ENCODE measurements at places on chromosomes 1 and 21.

DNA sequence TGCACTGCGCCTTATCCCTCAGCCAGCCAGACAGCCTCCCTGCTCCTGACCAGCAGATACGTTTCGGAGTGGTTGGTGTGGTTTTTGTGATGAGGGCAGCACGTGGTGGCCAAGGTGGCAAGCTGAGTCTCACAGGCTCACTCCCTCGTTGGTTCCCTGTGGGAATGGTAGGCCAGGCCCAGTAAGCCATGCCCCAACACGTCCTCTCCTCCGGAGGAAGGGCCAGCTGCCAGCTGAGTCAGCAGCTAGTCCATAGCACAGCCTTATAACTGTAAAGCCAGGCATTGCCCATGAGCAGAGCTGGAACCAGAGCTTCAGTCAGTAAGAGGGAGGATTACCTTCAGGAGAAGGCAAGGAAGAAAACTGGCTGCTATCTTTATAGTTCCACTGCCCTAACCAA lies 29.5 kb downstream of the SZRD1 start:
- no peak for DNase-seq

GRCh38 chr21:43591571-43591970 lies 67.7 kb downstream of the HSF2BP start:
- no peak for DNase-seq

DNA sequence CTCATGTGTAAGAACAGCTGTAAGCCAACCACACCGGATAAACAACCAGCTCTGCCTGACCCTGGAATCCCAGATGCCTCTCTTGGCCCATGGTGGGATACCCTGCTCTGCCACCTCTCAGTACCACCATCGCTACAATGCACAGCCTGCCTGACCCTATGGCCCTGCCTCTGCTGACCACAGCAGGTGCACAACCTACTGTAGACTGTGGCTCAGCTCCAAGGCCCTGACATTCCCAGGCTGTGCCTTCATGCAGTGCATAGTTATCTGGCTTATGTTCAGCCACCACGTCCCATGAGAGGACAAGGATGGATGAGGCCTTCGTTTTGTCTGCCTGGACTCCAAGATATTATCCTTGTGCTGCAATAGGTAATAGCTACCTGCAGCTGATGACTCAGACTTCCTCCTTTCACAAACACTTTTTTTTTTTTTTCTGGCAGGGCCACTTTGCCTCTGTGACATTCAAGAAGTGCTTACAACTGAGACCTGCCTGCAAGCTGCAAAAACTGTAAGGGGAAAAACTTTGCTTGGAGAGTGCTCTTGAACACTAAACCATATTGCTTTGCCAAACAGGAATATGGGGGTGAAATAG lies 177.7 kb downstream of the URB2 start:
- DNase-seq = no peak

GRCh38 chr1:10733474-10734366 lies 62.7 kb downstream of the CASZ1 start:
- no peak for DNase-seq

DNA sequence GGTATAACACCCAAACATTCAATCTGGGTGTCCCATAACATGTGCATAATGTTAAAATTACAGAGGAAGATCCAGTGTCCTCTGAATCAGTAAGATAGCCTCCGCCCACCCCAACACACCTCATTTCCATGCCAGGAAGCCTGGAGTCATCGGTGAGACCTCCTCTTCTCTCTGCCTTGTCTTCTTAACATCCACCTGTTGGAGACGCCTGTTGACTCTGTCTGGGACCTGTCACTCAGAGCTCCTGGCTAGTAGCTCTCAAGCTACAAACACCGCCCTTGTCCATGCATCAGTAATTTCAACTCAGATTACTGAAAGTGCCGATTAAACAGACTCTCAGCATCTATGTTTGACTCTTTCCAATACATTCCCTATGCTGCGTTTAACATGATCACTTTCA lies 27.4 kb downstream of the KCNJ15 start:
- no peak for DNase-seq

DNA sequence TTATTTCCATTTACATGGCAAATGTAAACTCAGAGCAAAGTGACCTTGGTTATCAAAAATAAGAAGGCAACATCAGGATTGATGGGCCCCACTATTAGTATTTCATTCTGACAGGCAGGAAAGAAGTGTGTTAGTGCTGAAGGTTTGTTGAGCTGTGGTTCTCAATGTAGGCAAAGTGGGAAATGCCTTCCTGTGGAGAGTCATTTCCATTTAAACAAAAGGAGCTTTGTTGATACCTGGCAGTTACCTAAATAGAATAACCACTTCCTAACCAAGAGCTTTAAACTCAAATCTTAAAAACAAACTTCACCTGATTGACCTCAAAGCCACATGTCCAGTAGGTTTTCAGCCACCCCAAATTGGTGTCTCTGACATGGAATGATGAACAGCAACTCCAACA lies 579.9 kb upstream of the BEND5 start:
- no peak for DNase-seq

DNA sequence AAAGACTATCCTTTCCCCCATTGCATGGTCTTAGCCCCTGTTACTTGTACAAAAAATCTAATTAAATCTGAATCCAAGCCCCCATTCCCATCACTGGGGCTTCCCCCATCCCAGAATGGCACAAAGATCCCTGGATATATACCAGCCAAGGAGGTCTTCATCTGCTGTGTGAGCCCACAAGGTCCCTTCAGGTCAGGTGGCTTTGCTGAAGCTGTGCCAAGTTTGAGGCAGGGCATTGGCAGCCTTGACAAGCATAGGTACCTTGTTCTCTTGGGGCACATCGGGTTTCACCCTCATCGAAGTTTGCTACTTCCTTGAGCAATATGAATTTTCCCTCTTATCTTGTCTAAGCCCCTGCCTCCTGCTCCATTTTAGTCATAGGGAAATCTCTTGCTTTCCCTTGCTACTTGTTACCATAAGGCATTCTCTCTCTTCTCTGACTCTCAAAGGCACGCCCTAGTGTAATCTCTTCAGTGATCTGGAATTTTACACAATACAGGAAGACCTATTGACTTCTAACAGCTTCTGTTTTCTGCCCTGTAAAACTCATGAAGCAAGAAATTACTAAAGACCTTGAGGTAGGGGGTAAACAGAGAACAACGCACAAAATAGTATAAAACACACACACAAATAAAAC lies 71.4 kb upstream of the COG2 start:
- no peak for DNase-seq

GRCh38 chr1:34839526-34840305 lies 19.8 kb downstream of the SMIM12 start:
- DNase-seq = no peak

GRCh38 chr1:151060007-151060656 lies at the start of gene MLLT11:
Gene MLLT11 (plus strand): TSS chr1:151060397. CDS start chr1:151067225, 6,828 bp downstream.
- peak; percentile 88 for DNase-seq

GRCh38 chr21:41706678-41707077 lies 60.2 kb downstream of the RIPK4 start:
- DNase-seq = no peak

GRCh38 chr1:13757693-13758092 lies 57.7 kb downstream of the PRDM2 start:
- no peak for DNase-seq

GRCh38 chr1:72969461-72969860 lies 687.1 kb upstream of the NEGR1 start:
- DNase-seq = no peak

GRCh38 chr1:43688109-43688387 lies 19.3 kb upstream of the ST3GAL3 start:
- DNase-seq = no peak

- no peak for DNase-seq
Observed at GRCh38 chr1:214228976-214229375, 52.0 kb upstream of the SMYD2 start.

DNA sequence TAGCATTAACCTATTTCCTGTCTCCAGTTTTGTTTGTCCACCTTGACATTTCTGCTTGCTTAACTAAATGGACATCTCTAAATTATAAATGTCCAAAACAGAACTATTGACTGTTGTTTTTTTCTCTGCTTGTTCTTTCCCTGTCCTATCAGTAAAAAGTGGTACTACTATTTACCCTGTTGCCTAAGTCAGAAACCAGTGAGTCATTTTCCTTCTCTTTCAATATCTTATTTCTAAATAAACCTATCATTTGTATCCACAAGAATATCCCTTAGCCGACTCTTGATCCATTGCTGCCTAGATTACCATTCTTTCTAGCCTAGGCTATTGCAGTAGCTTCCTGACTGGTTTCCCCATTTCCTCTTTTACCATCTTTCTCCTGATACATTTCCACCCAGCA lies 22.5 kb downstream of the MIER1 start:
- no peak for DNase-seq

DNA sequence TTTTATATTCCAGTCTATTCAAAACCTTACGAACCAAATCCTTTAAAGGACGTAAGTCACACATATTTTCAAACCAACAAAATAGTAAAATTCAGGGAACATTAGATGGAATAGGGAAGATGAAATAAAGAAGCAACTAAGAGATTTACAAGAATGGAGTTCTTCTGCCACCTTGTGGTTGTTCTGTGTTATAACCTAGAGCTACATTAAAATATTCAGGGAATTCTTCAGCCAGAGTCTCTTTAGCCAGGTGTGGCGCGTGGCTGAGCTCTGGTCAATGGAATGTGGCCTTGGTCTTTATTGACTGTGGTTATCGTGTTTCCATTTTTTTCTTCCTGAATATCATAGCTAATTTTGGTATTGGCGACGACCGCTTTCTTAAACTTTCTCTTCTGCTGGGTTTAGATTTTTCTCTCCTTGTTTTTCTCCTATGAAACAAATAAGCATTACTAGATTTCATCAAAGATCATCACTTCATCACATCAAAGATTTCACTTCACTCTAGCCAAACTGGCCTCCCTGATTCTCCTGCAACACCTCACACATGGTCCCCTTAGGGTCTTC lies 221.3 kb downstream of the MRPL39 start:
- DNase-seq = no peak

- no peak for DNase-seq
Observed at GRCh38 chr1:61457526-61458040, 267.4 kb downstream of the TM2D1 start.

DNA sequence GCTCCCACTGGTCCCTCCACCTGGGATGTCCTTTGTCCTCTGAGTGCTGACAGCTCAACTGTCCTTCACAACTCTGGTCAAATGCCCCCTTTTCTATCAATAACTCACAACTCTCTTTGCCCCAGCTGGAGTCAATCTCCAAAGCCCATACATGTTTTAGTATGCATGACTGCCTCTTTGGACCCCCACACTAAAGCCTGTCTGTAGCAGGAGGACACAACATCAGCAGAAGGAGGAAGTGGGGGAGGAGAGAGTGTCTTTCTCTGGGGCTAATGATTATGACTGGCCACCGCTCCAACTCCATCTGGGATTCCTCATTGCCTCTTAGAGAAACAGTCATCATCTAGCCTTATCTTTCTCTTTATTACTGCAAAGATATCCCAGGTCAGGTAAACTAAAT lies 186.6 kb upstream of the FGGY start:
- no peak for DNase-seq

- no peak for DNase-seq
Observed at GRCh38 chr1:64984737-64985136, 18.4 kb upstream of the JAK1 start.

GRCh38 chr1:27821761-27822315 lies 8.7 kb upstream of the PPP1R8 start:
- no peak for DNase-seq

- DNase-seq = no peak
Observed at GRCh38 chr1:56133522-56134472, 445.6 kb downstream of the PLPP3 start.

- DNase-seq = no peak
Observed at GRCh38 chr1:17725084-17725719, 29.9 kb upstream of the ACTL8 start.

- DNase-seq = no peak
Observed at GRCh38 chr1:61081686-61082310, 563 bp upstream of the NFIA start.

DNA sequence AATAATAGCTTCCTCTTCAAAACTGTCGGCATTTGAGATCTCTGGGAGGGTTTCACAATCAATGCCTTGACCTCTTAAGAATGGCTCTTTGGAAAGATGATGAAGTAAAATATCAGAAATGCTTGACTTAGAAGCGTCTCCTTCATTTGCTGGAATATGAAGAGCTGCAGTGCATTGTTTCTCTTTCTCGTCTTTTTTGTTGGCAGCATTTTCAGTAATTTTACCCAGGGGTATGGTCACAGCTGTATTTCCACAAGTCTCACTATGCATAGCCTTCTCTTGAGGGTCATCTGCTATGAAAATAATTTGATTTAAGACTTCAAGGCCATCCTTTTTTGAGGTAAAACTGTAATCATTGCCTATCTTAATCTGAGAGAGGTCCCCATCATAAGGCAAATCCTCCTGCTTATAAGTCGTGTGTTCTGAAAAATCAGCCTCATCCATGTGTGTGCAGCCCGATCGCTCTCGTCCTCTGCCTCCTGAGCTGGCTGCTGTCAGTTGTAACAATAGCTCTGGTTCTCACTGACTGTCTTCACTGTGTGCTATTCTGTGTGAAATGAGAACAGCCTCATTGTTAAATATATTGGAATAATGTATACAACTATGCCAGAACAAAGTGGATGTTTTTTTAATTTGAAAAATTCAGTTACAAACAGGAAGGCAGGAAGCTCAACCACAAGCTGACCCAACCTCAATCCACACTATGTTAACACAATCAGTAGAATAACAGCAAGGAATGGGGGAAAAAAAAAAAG lies 4.5 kb downstream of the AKNAD1 start:
- no peak for DNase-seq

- DNase-seq = no peak
Observed at GRCh38 chr1:79128722-79129121, 122.2 kb upstream of the ADGRL4 start.

DNA sequence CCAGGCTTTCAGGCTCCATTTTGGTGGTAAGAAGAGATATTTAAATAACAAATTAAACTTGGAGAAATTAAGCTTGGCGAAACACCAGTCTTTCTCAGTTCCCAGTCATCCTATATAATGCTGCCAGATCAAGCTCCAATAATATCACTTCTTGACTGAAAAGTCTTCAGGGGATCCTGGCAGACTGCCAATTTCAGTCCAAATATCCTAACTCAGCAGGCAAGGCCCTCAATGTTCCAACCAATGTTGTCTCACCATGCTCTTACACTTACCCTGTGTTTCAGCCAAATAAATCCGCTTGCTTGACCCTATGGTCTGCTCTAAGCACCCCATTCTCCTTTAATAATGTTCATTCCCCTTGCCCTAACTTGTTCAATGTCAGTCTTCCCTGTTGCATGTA lies 39.9 kb upstream of the BCL10 start:
- DNase-seq = no peak

- DNase-seq = no peak
Observed at GRCh38 chr1:206947255-206947654, 989 bp upstream of the PIGR start.

- no peak for DNase-seq
Observed at GRCh38 chr1:160429702-160430535, 29.6 kb downstream of the VANGL2 start.

DNA sequence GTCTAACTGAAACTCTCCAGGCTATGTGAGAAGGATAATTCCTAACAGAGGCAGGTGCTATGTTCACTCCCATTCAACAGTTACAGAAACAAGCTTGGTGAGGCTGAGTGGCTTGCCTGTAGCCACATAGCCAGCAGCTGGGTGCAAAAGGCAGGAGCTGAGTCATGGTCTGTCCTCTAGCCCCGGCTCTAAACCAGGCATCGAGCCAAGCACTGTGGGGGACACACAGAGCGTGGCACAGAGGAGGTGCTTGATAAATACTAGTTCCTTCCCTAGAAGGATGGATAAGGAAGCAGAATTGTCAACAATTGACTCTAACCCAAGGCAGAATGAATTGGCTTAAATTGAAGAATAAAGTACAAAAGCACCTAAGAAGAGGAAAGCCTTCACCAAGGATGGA lies 10.4 kb upstream of the KCNA2 start:
- no peak for DNase-seq

GRCh38 chr1:58465176-58465575 lies 81.3 kb downstream of the OMA1 start:
- DNase-seq = no peak

Data from glutamatergic neuron (in vitro differentiated cells).